ENCODE measurements at places on chromosomes 5 and 9.

- DNase-seq: no peak
Observed at GRCh38 chr5:173233347-173234128, 1.5 kb downstream of the NKX2-5 start.

DNA sequence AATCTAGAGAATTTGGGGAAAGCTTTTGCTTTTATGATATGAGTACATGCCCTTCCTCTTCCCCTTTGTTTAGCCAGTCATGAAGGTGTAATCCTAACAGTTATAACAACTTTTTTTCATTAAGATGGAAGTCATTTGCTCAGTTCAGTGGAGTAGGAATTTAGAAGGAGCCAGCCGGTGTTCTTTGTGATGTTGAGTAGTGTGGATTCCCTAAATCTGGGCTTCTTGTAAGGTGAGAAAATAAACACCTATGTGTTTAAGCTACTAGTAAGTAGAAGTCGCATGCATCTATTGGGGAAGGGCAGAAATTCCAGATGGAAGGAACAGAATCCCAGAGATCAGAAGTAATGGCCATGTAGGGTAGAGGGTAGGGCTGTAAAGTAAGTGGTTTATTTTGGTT is 13.6 kb upstream of the CNTLN start:
- DNase-seq: no peak

DNA sequence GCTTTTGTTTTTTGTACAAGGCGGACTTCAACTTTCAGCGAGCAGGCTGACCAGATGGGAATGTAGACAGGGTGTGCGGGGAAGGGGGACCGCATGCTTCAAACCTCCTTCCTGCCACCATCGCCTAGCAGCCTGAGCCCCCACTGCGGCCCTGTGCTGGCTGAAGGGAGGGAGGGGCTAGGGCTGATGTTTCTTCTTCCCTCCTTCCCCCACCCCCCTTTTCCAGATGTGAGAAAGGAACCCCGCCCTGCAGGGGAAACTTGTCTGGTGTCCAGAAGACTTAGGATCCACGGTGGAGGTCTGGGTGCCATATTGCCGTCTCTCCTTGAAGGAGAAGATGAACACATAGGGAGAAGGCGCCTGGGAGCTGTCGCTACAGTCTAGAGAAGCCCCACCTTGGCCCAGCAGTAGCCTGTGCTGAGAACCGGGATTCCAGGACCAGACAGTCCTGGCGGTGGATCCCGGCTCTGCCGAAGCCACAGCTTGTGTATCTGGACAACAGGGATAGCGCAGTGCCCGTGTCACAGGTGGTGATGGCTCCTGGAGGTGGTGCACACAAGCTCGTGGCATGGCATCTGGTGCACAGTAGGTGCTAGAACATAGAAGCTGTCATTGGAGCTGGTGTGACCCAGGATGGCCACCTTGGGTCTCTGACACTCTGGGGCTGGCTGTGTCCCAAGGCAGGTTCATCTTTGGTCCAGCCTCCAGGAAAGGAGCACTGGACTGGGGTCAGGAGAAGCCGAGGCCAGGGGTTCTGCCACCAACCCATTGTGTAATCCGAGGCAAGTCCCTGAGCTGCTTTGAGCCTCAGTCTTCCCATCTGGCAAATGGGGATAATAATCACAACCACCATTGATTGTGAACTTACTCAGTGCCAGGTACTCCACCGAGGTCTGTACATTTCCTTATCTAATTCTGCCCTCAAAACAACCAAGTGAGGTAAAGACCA is 205.6 kb downstream of the C9orf50 start:
- no peak for DNase-seq

DNA sequence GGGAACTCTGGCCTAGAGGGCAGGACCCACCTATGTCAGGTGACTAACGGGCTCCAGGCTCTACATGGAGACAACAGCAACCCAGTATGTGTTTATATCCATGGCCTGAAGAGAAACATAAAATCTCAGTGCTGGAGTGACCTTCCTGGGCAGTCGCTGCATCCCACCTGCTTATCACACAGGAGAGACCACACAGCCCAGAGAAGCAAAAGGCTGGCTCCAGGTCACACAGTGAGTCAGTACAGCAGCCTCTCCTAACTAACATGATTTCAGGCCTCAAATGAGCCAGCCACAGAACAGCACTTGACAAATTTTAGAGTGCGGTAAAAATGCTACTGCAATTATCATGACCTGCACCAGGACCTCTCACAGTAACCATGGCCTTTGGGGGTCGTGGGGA is 54.0 kb upstream of the TGFBR1 start:
- DNase-seq: no peak

GRCh38 chr5:173835131-173835530 is 53.0 kb upstream of the CPEB4 start:
- no peak for DNase-seq

- no peak for DNase-seq
Observed at GRCh38 chr5:118700510-118700909, 287.8 kb downstream of the DTWD2 start.

DNA sequence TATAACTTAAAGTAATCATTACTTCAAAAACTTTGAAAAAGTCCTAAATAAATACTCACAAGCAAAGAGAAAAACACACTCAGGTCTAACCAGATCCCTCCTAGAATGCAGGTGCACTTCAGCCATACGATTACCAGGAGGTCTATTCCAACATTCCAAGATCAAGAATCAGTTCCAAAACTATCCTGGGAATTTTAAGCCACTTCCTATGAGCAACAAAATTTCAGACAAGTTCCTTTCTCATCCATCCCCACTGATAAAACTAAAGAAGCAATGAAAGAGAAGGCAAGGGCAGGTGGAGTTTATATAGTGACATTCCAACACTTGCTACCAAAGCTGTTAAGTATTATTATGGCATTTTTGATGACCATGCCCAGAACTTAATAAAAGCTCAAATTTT is 29.6 kb downstream of the MLLT3 start:
- DNase-seq: no peak

DNA sequence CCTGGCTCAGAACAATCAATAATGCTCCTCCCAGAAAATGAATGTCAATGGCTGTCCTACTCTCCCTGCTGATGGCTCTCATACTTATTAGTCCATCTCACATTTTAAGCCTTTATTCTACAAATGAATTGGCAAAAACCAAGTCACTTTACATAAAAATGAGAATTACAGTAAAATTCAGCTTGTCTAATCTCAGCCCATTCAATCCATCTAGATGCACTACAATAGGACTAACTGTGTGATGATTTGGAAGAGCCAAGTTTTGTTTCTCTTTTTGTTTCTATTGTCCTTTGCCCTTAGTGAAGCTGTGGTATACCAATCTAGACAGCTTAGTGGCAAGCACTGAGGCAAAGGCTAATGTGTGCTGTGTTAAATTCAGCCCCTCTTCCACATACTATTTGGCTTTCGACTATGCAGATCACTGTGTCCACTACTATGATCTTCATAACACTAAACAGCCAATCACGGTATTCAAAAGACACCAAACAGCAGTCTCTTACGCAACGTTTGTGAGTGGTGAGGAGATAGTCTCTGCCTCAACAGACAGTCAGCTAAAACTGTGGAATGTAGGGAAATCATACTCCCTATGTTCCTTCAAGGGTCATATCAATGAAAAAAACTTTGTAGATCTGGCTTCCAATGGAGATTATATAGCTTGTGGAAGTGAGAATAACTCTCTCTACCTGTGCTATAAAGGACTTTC is 140.8 kb upstream of the ZNF462 start:
- DNase-seq: no peak

DNA sequence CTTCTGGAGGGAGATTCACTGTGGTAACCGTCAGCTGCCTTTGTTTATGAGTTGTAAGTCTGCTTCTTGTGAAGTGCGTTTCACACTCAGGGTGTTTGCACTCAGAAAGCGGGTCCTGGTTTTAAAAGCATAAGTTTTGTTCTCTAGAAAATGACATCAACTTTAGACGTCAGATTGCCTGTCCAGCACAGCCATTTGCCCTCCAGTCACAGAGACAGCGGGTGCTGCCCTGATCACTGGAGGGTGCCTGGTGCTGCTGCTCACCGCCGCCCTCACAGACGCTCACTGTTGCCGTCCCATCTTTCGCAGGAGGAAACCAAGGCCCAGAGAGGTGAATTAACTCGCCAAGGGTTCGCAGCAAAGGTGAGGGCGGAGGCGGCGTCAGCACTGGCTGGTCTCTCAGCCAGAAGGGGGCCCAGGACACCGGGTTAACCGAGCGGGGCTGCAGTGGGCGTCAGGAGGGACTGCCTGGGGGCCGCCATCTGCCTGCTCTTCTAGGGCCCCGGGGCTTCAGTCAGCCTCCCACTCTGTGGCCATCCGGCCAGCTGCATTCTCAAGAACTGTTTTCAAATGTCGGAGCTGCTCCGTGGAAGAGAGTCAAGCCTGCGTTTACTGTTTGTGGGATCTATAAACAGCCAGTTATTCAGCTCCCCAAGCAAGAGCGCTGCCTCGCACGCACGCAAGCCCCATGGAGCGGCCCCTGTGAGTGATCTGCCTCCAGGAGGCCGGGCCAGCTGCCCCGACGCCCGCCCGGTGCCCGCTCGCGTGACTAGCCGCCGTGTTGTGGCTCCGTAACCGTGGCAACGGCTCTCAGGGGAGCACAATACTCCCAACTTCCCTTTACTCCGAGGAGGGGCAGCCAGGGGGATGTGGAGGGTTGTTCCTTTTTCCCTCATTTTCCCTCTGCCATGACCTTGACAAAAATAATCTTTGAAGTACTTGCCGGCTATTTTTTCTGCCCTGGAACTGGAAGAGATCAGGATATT is 43.4 kb upstream of the EXOC3 start:
- no peak for DNase-seq

- no peak for DNase-seq
Observed at GRCh38 chr9:109737295-109737694, 42.7 kb upstream of the PALM2AKAP2 start.

DNA sequence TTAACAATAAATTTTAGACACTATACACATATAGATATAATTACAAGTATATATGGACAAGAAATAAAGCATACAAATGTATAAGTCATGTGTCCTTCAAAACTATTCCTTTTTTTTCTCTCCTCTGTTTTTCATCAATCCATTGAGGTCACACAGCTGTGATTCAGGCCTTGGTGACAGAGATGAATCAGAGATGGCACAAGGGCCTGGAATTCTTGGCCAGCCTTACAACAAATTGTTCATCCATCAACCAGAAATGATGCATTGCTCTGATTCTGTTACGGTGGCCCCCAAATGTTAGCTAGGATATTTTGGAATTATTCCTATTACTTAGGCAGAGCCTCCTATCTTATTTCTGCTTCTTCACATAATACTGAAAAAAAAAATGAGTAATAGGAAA is 108.7 kb upstream of the MPDZ start:
- DNase-seq: no peak

GRCh38 chr5:132465059-132465707 is 25.4 kb downstream of the IRF1 start:
- no peak for DNase-seq

DNA sequence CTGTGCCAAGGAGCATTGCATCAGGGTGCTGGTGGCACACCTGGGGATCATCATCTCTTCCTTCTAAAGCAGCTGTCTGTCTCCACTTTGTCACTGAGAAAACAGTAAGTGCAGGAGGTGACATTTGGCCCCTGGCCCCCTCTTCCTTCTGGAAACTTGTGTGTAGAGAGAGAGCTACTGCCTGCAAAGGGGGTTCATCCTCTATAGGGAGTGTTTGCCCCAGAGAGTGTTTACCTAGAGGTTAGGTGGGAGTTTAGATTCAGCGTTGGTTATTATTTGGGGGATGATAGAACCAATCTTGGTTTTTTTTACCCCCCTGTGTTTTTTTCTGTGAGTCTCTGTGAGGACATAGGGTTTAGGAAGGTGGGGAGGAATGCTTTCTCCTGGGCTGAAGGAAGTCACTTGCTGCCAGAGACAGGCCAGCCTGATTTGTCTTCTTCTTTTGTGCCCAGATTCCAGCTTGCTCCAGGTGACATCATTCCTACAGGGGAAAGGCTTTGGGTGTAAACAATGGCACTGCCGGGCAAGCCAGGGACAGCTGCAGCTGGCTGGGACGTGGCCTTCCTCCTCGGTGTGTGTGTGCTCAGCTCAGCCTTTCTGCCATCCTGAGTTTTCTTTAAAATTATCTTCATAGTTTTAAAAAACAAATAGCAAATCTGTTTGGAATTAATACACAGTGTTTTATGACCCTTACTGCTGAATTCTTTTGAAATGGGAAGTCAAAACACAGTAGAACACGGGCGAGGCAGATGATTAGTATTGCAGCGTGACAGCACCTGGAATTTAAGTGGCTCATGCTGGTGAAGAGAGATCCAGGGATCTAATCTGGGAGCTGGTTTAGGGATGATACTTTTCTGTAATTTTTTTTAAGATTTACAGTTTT is 24.5 kb downstream of the PRRC2B start:
- DNase-seq: no peak

DNA sequence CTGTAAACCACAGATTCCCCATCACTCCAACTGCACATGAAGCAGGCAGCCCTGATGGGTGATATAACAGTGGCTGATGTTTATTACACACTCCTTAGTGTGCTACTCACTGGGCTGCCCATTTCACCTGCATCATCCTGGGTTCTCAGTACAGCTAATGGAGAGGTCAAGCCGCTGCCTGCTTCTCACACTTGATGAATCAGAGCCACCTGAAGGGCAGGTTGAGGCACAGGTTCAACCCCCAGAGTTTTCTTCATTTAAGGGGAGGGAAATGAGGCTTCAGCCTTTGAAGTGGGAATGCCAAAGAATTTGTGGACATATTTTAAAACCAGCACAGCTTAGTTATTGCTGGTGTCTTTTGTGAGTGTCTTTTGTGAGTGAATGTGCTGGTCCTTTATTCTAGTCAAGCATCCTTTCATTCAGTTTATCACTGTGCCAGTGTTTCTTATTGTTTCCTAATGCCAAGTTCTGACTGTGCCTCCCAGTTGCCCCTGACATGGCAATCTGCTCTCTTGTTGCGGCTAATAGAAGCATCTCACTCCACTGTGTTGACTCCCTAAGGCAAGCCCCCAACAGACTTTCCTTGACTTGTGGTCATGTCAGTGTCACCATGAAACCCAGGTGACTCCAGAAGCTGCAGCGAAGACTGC is 109.2 kb downstream of the FBXL7 start:
- DNase-seq: no peak

Measured in stimulated activated CD4-positive, alpha-beta T cell treated with anti-CD3 and anti-CD28 coated beads, Interleukin-15, amount 100 ng/mL, for 1 hour (primary cell).